SK-N-DZ (cell line): ENCODE measurements at places on chromosomes 3 and 15.

DNA sequence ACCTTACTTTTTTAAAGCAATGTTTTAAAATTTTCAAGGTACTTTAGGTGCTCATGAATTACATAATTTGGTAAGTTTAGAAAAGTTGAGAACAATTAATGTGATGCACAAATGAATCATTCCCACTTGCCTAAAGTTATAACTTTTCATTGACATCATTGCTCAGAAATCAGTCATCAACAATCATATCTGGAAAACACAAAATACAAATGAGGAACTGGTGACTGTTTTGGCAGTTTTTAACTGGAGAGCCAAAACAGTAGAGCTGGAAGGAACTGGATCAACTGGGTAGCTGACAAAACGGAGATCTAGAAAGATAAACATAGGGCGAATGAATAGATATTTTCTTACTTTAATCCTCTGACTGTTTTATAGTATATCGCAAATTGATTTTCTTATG lies 767.1 kb downstream of the IGSF11 start:
- no peak for DNase-seq

- DNase-seq = no peak
These were observed 16.1 kb upstream of the C15orf61 start for GRCh38 chr15:67504796-67505195.

GRCh38 chr3:171845481-171846284 lies 2.5 kb downstream of the TMEM212 start:
- no peak for DNase-seq

- no peak for DNase-seq
These were observed 57.7 kb downstream of the SUMF1 start for GRCh38 chr3:4409415-4409814.

GRCh38 chr3:133667118-133667517 lies 5.4 kb upstream of the TOPBP1 start:
- no peak for DNase-seq

- peak; percentile 47 for DNase-seq
These were observed 463 bp downstream of the TERC start for GRCh38 chr3:169764312-169764881.

DNA sequence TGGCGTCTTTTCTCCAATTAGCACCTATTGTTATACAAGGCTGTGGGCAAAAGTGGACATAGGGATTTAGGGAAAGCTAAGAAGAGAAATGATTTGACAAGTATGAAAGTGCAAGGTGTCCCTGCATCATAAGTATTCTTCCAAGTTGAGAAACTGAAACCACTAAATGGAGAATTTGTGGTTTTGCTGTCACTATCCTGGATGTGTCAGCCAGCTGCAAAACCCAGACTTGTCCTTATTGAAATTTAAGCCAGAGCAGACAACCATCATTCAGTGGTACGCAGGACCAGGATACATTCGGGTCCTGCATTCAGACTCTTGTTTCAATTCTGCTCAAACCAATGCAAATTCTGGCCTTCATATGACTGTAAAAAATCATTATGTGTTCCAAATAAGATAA lies 384.8 kb upstream of the TGFBR2 start:
- DNase-seq = no peak

DNA sequence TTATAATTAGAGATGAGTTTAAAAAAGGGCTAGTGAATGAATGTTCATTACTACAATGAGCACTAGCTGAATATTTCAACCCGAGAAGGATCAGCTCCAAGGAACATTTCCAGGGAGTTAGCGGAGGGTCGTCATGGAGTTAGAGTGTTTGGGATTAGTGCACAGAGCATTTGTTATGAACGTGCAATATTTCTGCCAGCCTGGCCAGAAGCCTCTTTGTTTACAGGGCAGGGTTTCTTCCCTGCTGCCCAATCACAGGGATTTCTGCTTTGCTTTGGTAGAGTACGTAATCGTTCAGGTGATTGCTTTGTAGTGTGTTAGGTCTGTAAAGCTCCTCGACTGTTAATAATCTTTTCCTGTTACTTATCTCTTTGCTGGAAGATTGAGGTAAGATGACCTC lies 5.9 kb downstream of the CGNL1 start:
- no peak for DNase-seq

- DNase-seq = no peak
These were observed 42.4 kb upstream of the STRIT1 start for GRCh38 chr3:155335724-155336354.

GRCh38 chr3:41716471-41716870 lies 245.4 kb downstream of the ULK4 start:
- no peak for DNase-seq

GRCh38 chr3:55167586-55168317 lies 239.9 kb upstream of the LRTM1 start:
- no peak for DNase-seq
